G401 (cell line): ENCODE measurements at places on chromosomes 7 and 10.

GRCh38 chr7:99420986-99421385, 12.2 kb downstream of the BUD31 start:
- no peak for DNase-seq

GRCh38 chr10:91616137-91616536, 16.7 kb downstream of the PPP1R3C start:
- no peak for DNase-seq

DNA sequence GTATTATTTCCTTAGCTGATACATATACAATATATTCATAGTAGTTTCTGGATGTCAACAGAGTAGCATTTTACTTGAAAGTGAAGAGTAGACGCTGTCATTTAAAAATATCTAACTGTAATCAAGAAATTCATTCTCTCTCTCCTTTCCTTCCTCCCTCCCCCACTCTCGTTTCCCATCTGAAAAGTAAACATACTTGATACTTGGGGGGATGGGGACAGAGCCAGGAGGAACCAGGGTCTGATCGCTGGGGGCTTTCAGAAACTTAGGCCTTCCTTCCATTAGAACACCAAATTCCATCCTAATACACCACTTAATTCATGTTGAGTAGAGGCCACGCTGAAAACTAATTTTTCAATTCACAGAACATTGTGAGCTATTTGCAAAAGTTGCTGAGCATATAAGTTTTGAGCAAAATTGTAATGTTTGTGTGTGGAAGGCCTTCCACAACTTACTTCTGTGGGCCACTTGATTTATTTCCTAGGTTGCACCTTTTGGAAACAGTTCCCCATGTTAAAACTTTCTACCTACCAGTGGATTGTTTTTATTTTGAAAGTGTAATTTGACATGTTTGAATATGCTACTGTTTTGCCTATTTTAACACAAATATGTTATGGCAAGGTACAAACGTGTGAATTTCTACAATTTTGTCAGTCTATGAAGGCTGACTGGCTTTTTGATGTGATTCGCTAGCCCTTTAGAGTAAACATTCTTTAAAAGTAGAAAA, 35.2 kb downstream of the CNPY1 start:
- peak; percentile 67 for DNase-seq

GRCh38 chr7:122850528-122850927, 35.7 kb downstream of the CADPS2 start:
- DNase-seq: no peak

DNA sequence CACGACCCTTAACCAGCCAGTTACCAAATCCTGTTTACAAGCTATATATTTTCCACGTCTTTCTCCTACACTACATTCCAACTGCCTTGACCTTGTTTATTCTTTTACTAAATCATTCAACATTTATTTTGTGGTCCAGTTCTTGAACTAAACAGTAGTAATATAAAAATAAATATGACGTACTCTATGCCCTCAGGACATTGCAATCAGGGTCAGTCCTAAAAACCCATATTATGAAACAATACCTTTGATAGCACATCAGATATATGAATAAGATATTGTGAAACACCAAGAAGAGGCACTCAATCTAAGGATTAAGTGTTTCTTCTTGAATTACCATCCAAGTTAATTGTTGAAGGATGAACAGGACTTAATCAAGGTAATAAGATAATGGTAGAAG, 52.5 kb upstream of the WNT16 start:
- DNase-seq: no peak

- DNase-seq: no peak
These were observed 22.5 kb downstream of the ZEB1 start for GRCh38 chr10:31341552-31341951.

GRCh38 chr7:46123-46829, 146.1 kb upstream of the FAM20C start:
- no peak for DNase-seq

- peak; percentile 40 for DNase-seq
These were observed 55.4 kb downstream of the SLC37A3 start for GRCh38 chr7:140342727-140343514.
